ENCODE measurements at places on chromosomes 3 and 15. TPM values are rescaled to one million over a fixed set of nuclear protein-coding genes. Genes with fewer than 3 reads are reported as not detected.

The SLC12A1 gene
- not detected for total RNA-seq

The PIF1 gene
- 6.3 TPM for total RNA-seq

The HERC2 gene
- 34.1 TPM for total RNA-seq

- ATAC-seq: no peak
Observed at GRCh38 chr15:37078566-37078965, 21.8 kb downstream of the MEIS2 start.

The NDN gene
- 17.3 TPM for total RNA-seq

The DIS3L gene
- total RNA-seq: 13.7 TPM

DNA sequence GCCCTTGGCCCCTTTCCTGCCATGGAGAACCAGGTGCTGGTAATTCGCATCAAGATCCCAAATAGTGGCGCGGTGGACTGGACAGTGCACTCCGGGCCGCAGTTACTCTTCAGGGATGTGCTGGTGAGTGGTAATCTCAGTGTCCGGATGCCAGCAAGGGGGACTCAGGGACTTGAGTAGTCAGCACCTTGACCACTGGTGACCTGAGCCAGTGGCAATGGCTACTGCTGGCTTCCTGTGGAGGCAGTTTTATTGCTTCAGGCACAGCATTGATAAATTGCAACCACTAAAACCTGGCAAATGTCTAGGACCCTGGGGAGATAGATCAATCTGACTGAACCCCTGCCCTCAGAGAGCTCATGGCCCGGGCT lies 830 bp downstream of the MAP2K5 start:
- ATAC-seq: no peak

- no peak for ATAC-seq
Observed at GRCh38 chr3:190497811-190498210, 16.1 kb upstream of the IL1RAP start.

The FAH gene
- 14.6 TPM for total RNA-seq

GRCh38 chr3:171690281-171690680 lies 120.0 kb downstream of the PLD1 start:
- no peak for ATAC-seq

- ATAC-seq: no peak
Observed at GRCh38 chr3:13214847-13215472, 141.7 kb upstream of the IQSEC1 start.

DNA sequence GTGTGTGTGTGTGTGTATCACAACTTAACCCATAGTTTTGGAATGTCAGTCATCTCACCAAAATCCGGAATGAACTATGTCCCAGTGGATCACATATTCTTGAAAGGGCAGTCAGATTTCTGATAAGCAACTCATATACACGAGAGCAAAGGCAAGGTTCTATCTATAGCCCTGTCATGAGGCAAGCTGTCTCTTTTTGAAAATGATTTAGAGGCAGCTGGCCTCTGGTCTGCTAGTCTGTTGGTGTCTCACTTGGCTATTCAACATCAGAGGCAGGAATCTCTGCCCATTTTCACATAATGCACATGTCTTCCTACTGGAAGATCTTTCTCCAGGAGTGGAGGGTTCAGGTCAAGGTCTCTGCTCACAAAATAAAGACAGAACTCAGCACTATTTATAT lies 79.8 kb downstream of the CNTN6 start:
- no peak for ATAC-seq

DNA sequence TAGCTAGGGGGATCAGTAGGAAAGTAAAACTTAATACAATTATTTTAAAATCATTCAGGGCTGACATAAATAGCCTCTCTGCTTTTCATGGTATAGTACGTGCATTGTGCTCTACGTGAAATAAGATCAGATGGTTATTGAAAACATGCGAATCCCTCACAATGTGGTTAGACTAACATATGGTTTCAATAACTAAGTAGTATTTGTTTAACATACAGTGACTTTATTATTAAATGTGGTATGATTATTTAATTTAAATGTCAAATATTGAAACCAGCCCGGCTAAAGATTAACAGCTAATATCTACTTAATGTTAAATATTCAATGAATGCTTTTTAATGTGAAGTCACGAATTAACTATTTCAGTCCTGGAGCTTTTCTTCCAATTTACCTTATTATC lies 473.9 kb upstream of the THBS1 start:
- ATAC-seq: no peak

- ATAC-seq: no peak
Observed at GRCh38 chr3:99286266-99286845, 352.0 kb upstream of the COL8A1 start.

The LRTM1 gene
- not detected for total RNA-seq

DNA sequence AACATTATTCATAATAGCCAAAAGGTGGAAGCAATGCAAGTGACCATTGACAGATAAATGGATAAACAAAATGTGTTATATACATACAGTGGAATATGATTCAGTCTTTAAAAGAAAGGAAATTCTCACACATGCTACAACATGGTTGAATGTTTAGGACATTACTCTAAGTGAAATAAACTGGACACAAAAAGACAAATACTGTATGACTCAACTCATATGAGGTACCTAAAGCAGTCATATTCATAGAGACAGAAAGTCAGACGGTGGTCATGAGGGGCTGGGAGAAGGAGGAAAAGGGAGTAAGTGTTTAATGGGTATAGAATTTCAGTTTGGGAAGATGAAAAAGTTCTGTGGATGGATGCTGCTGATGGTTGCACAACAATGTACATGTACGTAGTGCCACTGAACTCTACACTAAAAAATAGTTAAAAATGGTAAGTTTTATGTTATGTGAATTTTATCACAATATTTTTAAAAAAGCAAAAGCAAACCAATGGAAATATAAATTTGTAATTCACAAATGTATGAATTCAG lies 5.3 kb downstream of the TXNRD3 start:
- no peak for ATAC-seq

DNA sequence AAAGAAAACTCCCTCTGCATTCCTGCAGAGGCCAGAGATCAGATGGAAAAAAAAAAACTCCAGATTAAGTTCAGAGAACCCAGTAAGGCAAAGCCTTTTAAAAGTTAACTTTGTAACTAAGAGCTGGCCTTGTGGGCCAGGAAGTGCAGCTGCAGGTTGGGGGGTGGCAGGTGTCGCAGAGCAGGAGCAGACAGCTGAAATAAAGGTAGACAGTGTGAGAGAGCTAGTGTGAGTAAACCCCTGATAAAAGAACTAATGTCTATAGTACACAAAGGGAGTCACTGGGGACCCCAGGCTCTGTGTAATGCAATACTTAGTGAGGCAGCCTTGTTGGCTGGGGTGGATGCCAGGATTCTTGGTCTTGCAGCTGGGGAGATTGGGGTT lies 42.1 kb downstream of the PPCDC start:
- ATAC-seq: no peak

GRCh38 chr3:180707896-180708295 lies 28.6 kb upstream of the CCDC39 start:
- no peak for ATAC-seq

DNA sequence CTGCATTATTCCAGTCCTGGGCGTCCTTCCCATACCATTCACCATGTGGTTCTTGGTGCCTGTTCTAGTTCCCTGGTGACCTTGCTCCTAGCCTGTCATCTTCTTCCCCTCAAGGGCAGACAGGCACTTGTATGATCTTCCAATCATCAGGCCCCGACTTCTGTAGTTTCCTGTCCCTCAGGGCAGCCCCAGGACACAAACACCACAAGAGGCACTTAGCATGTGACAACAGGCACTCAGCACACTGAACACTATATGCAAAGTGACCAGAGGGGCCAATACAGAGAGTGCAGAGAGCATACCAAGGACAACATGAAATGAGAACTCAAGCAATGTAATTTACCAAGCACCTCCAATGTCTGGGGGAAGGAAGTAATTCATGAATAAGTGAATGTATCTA lies 17.9 kb downstream of the TMEM40 start:
- no peak for ATAC-seq

DNA sequence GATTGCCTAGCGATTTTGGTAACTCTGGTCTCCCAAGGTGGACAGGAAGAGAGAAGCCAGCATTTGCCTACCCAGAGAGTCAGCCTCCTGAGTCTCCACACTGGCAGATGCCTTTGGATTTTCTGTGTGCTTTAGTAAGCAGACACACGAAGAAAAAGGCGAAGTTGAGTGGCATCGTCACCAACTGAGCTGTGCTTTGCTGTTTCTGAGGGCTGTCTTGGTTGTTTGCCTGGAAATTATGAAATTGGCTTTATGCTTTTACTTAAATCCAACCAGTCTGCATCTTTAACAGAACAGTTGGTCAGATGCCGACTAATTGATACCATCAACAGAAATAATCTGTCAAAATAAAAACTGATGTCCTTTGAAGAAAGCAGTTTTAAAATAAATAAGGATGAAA lies 56.0 kb downstream of the CACNA2D3 start:
- ATAC-seq: no peak

- ATAC-seq: no peak
Observed at GRCh38 chr3:109265295-109265694, 51.0 kb downstream of the DPPA2 start.

- ATAC-seq: no peak
Observed at GRCh38 chr3:43996379-43997301, 245.0 kb upstream of the TOPAZ1 start.

The CFAP161 gene
- total RNA-seq: 0.36 TPM

The CERS3 gene
- 120 TPM for total RNA-seq

The FBXW12 gene
- not detected for total RNA-seq

- ATAC-seq: no peak
Observed at GRCh38 chr3:131031660-131032059, 5.0 kb downstream of the NEK11 start.

DNA sequence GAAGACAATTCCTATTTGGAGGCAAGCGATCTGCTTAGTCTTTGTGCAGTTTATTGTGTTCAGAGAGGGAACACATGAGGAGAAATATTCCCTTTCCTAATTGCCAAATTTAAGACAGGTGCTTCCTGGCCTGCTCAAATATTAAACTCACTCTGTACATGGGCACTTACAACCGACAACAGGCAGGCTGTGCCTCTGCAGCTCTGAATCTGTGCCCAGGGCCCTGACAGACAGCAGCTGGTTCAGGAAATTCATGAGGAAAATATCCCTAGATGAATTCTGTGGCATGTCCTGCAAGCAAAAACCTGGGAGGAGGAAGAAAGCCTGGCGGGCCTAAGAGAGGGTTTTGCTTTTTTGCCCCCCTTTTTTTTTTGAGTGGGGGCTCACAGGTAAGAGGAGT lies 169.3 kb upstream of the TRIM42 start:
- ATAC-seq: no peak

DNA sequence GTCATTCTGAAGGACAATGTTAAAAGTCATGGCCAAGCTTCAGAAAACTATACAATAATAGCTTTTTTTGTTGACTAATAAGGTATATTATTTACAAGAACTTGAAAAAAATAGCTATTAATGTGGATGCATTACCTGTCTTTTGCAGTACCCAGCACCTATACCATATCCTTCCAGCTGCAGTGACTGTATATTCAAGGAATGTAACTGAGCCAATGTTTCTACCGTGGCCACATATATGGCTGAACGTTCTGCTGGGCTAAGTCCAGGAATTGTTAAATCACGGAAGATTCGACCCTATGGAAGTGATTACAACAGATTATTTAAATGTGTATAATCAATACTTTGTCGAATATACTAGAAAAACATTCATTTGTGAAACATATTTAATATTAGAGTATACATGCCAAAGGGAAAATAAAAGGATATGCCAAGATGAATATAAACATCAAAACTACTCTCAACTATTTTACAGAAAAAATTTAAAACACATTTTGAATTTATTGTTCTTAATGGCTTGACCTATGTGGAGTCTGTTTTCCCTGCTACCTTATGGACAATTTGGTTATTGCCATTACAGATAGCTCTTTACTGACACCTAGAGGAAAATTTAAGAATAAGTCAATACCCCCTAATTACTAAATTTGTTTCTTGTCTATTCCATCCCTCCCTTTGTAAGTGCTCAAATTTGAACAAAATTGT lies 17.6 kb downstream of the ACAD11 start:
- peak; percentile 71 for ATAC-seq

The SLC6A11 gene
- total RNA-seq: 7.8 TPM

The TRH gene
- total RNA-seq: not detected

DNA sequence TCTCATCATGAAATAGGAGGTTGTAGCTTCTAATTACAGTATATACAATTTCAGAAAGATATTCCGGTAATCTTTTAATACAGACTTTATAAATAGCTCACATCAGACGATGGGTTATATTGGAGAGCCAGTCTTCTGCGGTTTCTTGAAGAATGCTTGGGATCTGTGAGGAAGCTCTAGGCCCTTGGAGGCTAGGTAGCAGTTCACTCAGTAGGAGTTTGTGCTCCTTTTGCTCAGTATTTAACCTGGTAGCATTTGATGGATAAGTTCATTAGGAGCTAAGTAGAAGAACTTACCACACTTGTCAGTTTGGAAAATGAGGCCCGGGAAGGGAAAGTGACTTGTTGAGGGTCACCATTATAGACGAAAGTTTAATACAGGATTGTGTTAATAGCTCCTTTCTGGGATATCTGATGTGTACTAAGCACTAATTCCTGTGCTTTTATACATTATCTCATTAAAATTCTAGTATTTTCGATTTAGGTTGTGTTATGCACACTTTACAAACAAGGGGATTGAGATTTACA lies 2.8 kb downstream of the FNDC3B start:
- no peak for ATAC-seq

The STRIT1 gene
- not detected for total RNA-seq

DNA sequence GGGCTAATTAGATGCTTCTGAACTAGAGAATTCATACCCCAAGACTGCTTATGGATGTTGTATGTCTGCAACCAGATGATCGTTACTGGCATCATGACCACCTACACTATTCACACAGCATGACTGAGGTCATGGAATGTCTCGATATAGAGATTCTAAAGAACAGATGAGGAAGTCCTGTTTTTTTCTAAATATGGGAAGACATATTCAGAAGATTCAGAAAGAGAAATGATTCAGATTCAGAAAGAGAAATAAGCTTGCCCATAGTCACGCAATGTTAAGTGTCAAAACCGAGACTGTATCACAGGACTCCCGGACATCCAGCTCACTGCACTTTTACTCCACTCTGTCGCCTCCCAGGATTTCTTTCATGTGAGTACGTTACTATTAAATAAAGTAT lies 136.2 kb downstream of the TPRG1 start:
- ATAC-seq: no peak

The MYLK gene
- total RNA-seq: 16.6 TPM

DNA sequence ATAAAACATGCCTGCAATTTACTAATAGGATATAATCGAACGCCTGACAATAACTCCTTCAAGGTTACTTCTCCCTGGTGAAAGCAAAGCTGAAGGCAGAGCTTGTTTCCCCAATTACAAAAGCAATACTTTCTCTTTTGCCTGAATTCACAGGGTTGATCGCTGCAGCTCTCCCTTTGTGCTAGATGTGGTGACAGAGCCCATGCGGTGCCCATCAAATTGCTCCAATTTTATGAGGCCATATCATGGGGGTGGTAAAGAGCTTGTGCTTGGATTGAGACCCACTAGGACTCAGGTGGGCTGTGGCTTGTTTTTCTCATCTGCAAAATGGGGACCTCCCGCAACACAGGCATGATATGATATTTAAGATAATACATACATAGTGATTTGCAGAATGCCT lies 143.4 kb downstream of the GREM1 start:
- ATAC-seq: no peak

The TTC23 gene
- 13.9 TPM for total RNA-seq

The NOX5 gene
- total RNA-seq: 0.44 TPM

The CASR gene
- not detected for total RNA-seq

GRCh38 chr15:77825546-77825945 lies 192.8 kb upstream of the LINGO1 start:
- no peak for ATAC-seq

Data from esophagus mucosa (tissue), 1 donor.